ENCODE measurements at places on chromosomes 2 and 18. TPM values are rescaled to one million over a fixed set of nuclear protein-coding genes. Genes with fewer than 3 reads are reported as not detected.
A peak's percentile ranks its signal among the peaks of the same experiment; 100 is the strongest.

GRCh38 chr2:190791976-190792575 lies 88.5 kb upstream of the GLS start:
- DNase-seq = no peak

GRCh38 chr2:100852999-100853908 lies 33.3 kb downstream of the NPAS2 start:
- peak; percentile 57 for DNase-seq

GRCh38 chr2:65528241-65528574 lies 95.8 kb upstream of the SPRED2 start:
- no peak for DNase-seq

GRCh38 chr2:2797797-2798196 lies 466.7 kb upstream of the MYT1L start:
- no peak for DNase-seq

GRCh38 chr2:97961534-97961933 lies 34.2 kb downstream of the TMEM131 start:
- DNase-seq = no peak

DNA sequence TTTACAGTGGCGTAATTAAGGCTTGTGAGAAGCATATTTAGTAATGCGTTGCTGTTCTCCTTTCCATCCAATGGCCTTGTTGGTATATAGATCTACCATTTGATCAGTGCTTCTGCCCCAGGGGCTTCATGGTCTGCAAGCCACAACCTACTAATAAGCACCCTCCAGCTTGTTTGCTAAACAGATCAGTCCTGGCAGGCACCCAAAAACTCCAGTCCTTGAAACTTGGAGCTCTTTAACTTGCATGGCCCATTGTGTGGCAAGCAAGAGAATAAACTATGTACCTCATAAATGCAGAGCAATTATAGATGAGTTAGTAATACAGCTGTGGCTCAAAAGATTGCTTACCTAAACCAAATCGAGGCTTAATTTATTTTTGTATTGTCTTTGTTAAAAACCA lies 158.5 kb downstream of the FTCDNL1 start:
- DNase-seq = peak; percentile 44

The KCNS3 gene
- 70.9 TPM for total RNA-seq

The C2orf66 gene
- not detected for total RNA-seq

The KCNF1 gene
- not detected for total RNA-seq

The IL37 gene
- not detected for total RNA-seq

All from renal cortical epithelial cell (primary cell).